ENCODE measurements at places on chromosomes 7 and 10.

- DNase-seq = no peak
These were observed 61.3 kb downstream of the FOXL3 start for GRCh38 chr7:351256-351655.

DNA sequence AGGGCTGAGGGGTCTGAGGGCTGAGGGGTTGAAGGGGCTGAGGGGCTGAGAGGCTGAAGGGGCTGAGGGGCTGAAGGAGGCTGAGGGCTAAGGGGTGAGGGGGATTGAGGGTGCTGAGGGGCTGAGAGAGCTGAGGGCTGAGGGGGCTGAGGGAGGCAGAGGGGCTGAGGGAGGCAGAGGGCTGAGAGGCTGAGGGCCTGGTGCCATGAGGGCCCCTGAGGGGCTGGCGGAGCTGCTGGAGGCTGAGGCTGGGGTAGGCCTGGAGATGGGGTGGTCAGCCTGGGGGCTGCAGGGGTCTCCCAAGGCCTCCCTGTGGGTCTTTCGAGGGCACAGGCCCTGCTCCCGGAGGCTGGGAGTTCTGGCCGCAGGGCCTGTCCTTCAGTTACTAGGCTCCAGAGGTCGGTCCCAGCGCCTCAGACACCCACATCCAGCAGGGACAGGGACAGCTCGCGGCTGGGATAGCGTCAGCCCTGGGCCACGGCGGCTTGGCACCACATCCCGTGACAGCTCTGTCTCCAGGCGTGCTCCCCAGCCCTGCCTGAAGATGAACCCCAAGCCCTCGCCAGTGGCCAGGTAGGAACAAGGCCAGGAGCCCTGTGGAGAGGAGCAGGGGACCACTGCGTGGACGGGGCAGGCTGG, 16.9 kb downstream of the MYO1G start:
- no peak for DNase-seq

DNA sequence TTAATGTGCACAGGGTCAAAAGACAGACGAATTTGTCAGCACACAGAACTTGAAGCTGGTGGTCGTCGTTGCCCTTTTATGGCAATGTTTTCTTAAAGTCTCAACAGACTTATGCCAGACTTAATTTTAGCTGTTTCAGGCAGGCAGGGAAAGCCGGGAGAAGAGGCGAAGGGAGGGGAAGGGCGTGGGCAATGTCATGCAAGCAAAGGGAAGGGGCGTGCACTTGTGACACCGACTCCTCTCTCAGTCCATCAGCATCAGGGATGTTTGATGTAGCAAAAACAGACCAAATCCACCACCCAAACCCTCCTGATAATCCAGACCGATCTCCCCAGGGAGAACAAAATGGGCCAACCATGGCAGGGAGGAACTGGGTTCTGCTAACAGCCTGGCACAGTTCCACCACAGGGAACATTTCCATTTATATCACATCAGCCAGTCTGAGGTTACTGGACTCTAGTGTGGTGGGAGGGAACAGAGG, 118.1 kb upstream of the RHEB start:
- DNase-seq = peak; percentile 95

GRCh38 chr10:111821871-111822270, 361.7 kb downstream of the GPAM start:
- no peak for DNase-seq

DNA sequence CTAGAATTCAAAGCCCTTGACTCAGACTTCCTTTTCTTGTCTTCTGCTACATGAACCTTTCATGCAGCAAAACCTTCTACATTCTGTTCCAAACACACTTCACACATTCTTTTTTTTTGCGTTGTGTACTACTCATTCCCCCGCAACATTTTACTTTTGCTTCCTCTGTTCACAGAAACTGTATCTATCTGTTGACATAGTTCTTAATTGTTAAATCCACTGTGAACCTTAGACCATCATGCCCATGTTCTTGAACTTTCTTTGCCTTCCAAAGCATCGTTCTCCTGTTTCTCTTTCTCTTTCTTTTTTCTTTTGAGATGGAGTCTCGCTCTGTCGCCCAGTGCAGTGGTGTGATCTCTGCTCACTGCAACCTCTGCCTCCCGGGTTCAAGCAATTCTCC, 14.2 kb downstream of the CCSER2 start:
- no peak for DNase-seq

DNA sequence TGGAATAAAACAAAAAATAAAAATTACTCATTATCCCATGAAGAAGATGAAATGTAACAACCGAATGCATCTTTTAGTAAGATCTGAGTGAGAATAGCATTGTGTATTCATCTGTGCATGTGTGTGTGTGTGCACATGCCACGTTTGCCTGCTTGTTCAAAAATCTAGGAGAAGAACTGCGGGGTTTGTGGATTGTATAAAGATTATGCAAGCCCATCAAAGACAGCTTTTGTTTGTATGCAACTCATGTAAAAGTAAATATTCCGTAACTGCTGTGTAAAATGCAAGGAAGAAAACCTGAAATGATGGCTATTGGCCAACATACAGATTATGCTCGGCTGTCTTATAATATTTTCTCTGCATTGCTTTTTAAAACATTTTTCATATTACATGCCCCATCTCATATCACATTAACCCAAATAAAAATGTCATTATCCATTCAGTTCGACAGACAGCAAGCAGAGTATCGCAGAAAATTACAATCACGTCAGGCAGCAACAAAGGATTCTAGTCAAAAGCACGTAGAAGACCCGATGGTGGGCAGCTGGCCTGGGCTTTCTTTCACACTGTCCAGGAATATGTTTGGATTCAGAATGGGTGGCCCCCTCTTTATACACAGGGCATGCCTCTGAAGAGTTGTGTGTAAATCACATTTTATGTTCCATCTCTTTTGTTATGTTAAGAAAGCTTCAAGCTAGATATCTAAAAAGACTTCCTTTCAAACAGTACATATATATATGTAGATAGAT, 114.0 kb downstream of the PARP12 start:
- DNase-seq = no peak

DNA sequence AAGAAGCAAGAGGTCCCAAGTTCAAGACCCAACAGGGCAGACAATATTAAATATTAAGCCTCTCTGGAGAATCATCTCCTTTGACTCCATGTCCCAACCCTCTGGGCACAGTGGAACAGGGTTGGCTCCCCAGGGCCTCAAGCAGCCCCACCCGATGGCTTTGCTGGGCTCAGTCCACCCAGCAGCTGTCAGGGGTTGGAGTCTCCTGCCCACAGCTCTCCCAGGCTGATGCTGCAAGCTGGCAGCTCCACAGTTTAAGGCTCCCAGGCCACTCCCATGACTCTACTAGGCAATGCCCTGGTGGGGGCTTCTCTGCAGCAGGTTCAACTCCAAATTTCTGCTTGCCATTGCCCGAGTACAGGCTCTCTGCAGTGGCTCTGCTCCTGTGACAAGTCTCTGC, 55.1 kb downstream of the LARP4B start:
- no peak for DNase-seq

- DNase-seq = peak; percentile 63
These were observed at the start of gene CREB3L2 for GRCh38 chr7:138001529-138002095. Gene CREB3L2, minus strand, starts transcription at chr7:138002086. Its CDS starts 381 bp downstream, at chr7:138001705.

DNA sequence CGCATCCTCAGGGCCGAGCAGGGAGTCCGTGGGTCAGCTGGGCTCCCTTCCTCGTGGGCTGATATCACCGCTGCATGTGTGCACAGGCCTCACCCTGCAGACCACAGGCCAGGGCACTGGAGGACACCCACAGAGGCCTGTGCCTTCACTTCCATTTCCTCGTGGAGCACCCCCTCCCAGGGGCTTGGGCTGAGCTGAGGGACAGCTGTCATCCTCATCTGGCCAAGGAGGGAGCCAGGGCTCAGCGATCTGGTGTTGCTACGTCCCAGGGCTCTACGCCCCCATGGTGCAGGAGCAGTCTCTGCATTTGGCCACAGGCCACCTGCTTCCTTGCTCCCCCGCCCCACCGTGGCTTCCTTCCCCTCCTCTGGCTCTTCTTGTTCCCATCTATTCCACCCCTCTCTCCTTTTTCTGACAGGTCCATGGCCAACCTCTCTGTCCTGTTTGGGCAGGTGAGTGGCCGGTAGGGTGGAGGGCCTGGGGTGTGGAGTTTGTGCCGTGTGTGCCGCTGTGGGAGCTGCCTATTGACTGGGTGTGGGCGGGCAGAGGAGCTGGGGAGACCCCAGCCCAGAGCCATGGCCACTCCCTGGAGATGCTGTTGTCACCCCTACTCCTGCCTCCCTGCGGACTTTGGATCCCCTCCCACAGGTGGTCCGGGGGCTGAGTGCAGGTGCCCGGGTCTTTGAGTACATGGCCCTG, 8.3 kb upstream of the ASIC3 start:
- no peak for DNase-seq

DNA sequence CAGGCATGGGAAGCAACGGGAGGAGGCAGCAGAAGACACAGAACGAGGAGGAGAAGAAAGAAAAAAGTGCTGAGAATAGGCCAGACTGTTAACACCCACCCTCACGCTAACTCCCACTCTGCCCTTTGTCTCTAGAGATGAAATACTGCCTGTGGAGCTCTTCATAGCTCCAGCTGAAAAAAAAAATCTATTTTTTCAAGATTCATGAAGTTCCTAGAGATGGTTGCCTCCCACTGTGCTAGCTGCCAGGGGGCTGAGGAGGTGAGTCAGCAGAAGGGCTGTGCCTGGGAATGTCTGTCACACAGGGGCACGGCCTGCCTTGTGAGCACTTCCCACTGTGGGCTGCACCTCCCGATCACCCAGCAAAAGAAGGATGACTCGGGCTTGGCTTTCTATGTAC, 144.5 kb downstream of the RNF216 start:
- peak; percentile 94 for DNase-seq

GRCh38 chr10:69848454-69848853, 46.7 kb downstream of the COL13A1 start:
- no peak for DNase-seq

GRCh38 chr7:17952387-17952786, 12.1 kb upstream of the SNX13 start:
- DNase-seq = no peak

DNA sequence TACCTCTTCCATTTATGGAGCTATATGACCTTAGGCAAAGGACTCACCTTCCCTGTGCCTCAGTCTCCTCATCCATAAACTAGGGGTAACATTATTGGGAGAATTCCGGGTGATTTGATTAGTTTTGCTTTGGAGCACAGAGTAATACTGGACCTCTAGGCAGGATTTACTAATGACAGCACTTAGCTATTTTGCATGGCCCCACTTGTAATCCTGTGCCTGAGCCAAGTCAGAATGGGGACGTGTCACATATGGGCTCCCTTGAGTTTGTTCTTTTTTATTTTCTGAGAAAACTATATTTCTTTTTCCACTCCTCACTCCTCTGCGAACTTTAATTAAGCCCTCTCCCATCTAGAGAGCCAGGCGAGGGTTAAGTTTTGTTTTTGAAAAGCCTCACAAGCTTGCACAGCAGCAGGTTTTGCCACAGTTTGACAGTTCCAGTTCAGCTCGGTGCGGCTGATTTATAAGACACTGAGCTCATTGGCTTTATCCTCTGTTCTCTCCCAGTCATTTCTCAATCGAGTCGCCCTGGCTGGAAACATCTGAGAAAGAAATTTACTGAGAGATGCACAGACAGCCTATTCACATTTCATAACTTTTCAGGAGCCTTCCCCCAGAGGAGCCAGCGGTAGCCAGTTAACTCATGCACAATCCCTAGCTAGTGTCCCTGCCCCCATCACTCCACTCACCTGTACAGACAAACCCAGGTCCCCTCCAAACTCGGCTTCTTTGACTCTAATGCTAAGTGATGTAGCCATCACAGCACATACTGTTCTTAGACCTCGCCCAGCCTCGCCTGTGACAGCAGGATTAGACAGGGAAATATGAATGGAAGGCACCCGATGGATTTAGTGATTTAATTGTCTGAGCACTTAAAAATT, 441.9 kb upstream of the NPVF start:
- peak; percentile 3 for DNase-seq

Data from fibroblast of skin of right biceps (primary cell).